ENCODE measurements at places on chromosomes 6 and 20. TPM values are rescaled to one million over a fixed set of nuclear protein-coding genes. Genes with fewer than 3 reads are reported as not detected.

Gene SAMD3
- total RNA-seq = not detected

Gene TFAP2C
- 0.39 TPM for total RNA-seq

Gene SEL1L2
- total RNA-seq = not detected

Gene GTSF1L
- not detected for total RNA-seq

Gene FAM83C
- not detected for total RNA-seq

Gene CCN2
- total RNA-seq = 356 TPM

Gene DEFB113
- not detected for total RNA-seq

Gene HLA-DRB1
- 24.0 TPM for total RNA-seq

Gene PRSS35
- total RNA-seq = 10.0 TPM

Gene IRF4
- 0.15 TPM for total RNA-seq

Gene OR2B6
- not detected for total RNA-seq

Gene MATN4
- not detected for total RNA-seq

Gene ACTL10
- total RNA-seq = 0.33 TPM

Gene PDYN
- total RNA-seq = not detected

Gene HDGFL1
- total RNA-seq = not detected

Gene FOXP4
- total RNA-seq = 20.2 TPM

Gene CDSN
- total RNA-seq = not detected

Gene SLC17A9
- total RNA-seq = 1.3 TPM

Gene RFX6
- total RNA-seq = not detected

Gene WFDC2
- total RNA-seq = not detected

Gene DYNLRB1
- total RNA-seq = 189 TPM

Gene LRFN2
- not detected for total RNA-seq

Gene GRIK2
- total RNA-seq = 7.7 TPM

Gene LY86
- 0.82 TPM for total RNA-seq

Gene OR2J3
- not detected for total RNA-seq

Gene WFDC5
- not detected for total RNA-seq

Gene GNRH2
- not detected for total RNA-seq

Gene PSORS1C2
- not detected for total RNA-seq

Gene C6orf15
- total RNA-seq = not detected

Gene RSPH9
- not detected for total RNA-seq

Gene EDN3
- not detected for total RNA-seq

Gene KHDC1
- 4.8 TPM for total RNA-seq

Gene GATA5
- total RNA-seq = 9.6 TPM

Gene MCCD1
- not detected for total RNA-seq

Gene CST2
- total RNA-seq = not detected

Gene LBP
- total RNA-seq = not detected

Gene DBNDD2
- total RNA-seq = 159 TPM

Gene PKIG
- 268 TPM for total RNA-seq

Gene AGER
- 0.94 TPM for total RNA-seq

Gene SPTLC3
- 4.2 TPM for total RNA-seq

Gene SCP2D1
- not detected for total RNA-seq

Gene RAET1E
- 0.52 TPM for total RNA-seq

Gene EMILIN3
- total RNA-seq = 4.9 TPM

Gene RSPO3
- not detected for total RNA-seq

Gene ADGB
- not detected for total RNA-seq

Gene BPIFA1
- total RNA-seq = not detected

Gene C20orf202
- 0.20 TPM for total RNA-seq

Gene WASF1
- total RNA-seq = 3.5 TPM

Gene TRAPPC3L
- total RNA-seq = not detected

Gene BYSL
- 7.6 TPM for total RNA-seq

Gene EYS
- total RNA-seq = not detected

Gene MUC21
- total RNA-seq = not detected

Gene ARMC12
- 0.39 TPM for total RNA-seq

Data from right atrium auricular region (tissue), 2 donors.